Activated T-helper 1 cell treated with anti-CD3 and anti-CD28 coated beads, Interleukin-2, amount 50 U/mL, for 16 hours (primary cell): ENCODE measurements at places on chromosomes 2 and 18.

- no peak for DNase-seq
Measured at GRCh38 chr18:6712401-6712800, 17.1 kb upstream of the ARHGAP28 start.

DNA sequence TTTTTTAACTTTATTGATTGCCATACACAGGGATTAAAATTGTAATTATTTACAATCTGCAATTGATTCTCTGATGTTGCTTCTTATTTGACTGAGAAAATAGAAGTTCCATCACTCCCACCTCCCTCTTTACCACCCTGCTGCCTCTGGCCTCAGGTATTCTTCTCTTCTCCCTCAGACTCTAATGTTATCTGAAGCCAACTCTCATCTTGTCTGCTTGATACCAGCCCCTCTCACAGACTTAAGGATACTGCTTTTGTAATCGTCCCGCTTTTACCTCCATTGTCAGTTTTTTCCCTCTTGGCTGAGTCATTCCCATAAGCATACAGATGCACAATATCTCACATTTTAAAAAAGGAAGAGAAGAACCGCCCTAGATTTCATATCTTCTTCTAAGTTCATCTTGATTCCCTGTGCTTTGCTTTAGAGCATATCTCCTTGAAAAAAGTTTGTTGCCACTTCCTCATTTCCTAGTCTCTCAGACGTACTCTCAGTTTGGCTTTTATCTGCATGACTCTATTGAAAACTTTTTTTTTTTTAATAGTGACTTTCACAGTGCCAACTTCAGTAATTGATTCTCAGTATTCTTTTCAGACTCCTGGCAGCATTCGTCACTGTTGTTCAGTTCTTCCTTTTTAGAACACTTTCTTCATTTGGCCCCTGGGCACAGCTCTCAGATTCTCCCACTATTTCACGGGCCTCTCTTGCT is 31.1 kb downstream of the SPAG16 start:
- no peak for DNase-seq

DNA sequence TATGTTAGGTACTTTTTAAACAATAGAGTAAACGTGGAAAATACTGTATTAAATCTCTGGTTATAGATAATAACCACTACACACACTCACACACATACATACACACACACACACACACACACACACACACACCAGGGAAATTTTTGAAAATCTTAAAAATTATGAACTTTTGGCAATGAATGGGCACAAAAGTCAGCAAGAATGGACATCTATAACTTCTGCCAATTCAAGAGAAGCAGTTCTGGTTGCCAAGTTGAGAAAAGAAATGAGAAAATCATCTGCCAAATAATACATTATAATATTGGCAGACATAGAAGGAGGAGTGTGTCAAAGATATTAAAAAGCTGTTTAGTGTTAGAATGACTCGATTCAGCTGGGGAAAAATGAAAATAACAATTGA is 42.9 kb upstream of the TMEM178A start:
- DNase-seq: no peak

DNA sequence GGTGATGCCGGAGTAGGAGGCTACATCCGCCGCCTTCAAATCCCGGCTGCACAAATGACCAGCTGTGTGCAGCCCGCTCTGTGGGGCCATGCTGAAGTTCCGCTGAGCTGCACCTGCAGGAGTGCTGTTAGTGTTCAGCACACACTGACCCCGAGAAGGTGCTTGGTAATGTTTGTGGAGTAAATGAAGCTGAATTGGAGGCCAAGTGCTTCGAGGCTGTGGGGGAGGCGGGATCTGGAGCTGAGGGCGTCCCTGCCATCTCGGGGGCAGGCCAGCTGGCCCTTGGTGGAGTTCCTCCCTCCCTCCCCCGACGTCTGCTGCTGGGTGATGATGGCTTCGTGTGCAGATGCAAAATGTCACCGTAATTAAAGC is 23.2 kb downstream of the KCNF1 start:
- no peak for DNase-seq

GRCh38 chr2:186522450-186522849 is 36.4 kb downstream of the ZC3H15 start:
- no peak for DNase-seq

DNA sequence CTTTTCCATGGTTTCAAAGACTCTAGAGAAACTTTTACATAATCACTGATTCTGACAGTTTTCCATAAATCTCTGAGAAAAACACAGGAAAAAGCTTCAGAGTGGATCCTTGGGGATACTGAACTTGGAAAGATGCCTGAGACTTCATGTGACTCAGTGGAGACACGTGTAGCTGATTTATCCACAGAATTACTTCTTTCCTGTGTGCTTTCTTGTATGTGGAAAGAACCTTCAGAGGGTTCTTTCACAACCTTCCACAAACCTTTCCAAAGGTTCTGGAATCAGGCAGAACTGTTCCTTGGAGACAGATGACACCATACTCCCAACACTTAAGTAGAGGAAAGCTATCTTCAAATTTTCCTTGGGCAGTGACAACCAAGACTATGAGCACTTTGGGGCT is 207.2 kb downstream of the RND3 start:
- DNase-seq: no peak

GRCh38 chr2:216637472-216637871 is 4.3 kb downstream of the IGFBP2 start:
- DNase-seq: no peak

GRCh38 chr2:70852824-70853223 is 17.2 kb upstream of the CD207 start:
- DNase-seq: no peak

- no peak for DNase-seq
Measured at GRCh38 chr2:24045511-24046508, 1.4 kb downstream of the WDCP start.

GRCh38 chr2:178908810-178909209 is 101.6 kb upstream of the TTN start:
- no peak for DNase-seq

DNA sequence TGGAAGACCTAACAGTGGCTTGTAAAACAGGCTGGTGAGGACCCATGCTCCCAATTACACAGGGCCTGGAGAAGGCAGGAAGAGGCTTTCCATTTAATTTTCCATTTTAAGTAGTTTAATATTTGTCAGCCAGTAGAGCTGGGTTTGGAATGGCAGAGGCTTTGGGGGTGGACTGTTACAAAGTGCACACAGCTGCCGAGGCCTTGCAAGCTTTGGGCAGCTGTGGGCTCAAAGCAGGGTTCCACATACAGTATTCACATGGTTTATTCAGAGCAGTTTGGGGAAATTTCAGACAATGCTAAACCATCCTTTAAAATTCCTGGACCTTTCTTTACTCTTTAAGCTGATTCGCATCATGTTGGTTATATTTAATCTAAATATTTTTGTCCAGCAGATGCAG is 132.6 kb downstream of the WDSUB1 start:
- DNase-seq: no peak

DNA sequence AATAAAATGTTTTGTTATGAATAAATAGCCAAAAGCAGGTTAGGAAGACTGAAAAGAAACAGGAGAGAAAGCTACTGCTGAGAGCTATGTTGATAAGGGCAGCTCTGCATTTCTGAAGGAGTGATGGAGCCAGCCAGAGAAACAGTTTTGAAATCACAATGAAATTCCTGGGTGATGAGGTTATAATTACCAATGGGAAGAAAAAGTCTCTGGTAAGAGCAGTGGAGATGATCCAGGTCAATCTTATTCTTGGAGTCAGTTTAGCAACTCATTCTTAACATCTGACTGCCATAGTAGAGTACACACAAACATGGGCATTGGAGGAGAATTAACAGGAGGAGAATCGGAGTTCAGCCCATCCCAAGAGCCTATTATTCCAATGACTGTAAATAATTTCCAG is 2.4 kb downstream of the ALKAL2 start:
- no peak for DNase-seq

GRCh38 chr2:190835303-190835930 is 45.2 kb upstream of the GLS start:
- no peak for DNase-seq

DNA sequence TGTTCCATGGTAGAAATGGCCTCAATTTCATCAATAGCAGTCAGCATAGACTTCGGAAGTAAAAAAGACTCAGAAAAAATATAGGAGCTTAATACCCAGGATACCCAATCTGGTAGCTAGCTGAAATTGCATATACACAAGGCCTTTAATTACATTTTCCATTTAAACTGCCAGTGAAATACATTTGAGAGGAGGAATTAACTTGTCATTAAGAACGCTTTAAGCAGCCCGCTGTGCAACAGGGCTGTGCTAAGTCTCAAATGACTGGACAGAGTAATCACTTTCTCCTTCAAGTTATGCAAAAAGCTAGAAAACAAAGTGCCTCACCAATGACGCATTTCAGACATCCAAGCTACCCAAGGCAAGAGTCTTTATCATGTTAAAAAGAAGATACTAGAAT is 558.8 kb downstream of the MBD2 start:
- no peak for DNase-seq

DNA sequence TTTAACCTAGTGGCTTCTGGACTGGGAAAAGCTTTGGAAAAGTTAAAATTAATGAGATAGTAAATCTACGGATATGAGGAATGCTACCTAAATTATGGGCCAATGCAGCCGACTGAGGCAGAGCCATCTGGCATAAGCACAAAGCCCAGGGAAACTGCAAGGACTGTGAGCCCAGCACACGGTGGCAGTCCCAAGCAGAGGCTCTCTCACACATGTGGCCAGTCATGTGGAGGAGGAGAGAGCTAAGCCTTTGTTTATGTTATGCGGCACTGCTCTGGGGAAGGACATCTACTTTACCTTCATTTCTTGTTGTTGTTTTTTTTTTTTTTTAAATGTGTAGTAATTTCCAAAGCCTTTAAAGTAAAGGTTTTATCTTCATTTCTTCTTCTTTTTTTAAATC is 267.0 kb downstream of the STK39 start:
- no peak for DNase-seq

DNA sequence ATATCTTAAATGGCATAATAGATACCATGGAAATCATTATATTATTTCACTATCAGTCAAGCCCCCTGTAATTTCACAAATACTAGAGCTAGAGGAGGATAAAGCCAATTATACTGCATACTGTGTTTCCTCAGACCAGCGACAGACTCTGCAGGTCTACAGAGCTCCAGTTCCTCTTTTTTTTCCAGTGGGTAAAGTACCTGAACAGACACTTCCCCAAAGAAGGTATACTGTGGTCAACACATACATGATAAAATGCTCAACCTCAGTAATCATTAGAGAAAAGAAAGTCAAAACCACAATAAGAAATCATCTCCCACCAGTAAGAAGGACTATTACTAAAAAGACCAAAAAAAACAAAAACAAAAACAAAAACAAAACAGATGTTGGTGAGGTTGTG is 44.6 kb downstream of the SCN7A start:
- no peak for DNase-seq

- no peak for DNase-seq
Measured at GRCh38 chr2:25570161-25570845, 103.1 kb downstream of the DTNB start.
